ENCODE measurements at places on chromosomes 7 and 10.

DNA sequence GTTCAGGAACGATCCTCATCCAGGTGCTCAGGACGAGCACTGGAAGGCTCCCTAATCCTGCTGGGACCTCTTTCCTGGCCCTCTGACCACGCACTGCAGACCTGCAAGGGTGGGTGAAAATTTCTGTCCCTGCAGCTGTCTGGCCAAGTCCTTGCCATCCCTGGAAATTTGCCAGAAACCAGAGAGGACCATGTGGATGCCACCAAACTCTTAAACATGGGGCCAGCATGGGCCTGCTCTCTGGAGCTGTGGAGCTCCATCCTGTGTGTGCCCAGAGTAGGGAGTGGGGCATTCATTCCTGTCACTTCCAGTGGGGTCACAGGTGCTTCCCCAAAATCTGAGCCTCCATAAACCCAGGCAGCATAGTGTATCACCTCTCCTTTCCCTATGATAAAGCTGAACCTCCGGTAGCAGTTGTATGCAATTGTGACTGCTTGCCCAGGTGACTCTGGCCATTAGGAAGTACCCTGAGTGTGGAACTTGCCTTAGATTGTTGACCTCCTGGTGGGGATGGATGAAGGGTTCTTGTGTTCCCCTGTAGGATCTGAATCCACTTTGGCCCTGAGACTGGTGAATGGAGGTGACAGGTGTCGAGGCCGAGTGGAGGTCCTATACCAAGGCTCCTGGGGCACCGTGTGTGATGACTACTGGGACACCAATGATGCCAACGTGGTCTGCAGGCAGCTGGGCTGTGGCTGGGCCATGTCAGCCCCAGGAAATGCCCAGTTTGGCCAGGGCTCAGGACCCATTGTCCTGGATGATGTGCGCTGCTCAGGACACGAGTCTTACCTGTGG is 57.1 kb downstream of the DMBT1 start:
- no peak for DNase-seq

- DNase-seq: no peak
These were observed 15.9 kb downstream of the ITPRIP start for GRCh38 chr10:104322416-104322782.

GRCh38 chr7:3082831-3083230 is 39.2 kb upstream of the CARD11 start:
- no peak for DNase-seq

GRCh38 chr10:36094096-36094495 is 452.0 kb upstream of the FZD8 start:
- no peak for DNase-seq

- DNase-seq: peak; percentile 68
These were observed 26.5 kb downstream of the TNRC18 start for GRCh38 chr7:5396999-5397663.

DNA sequence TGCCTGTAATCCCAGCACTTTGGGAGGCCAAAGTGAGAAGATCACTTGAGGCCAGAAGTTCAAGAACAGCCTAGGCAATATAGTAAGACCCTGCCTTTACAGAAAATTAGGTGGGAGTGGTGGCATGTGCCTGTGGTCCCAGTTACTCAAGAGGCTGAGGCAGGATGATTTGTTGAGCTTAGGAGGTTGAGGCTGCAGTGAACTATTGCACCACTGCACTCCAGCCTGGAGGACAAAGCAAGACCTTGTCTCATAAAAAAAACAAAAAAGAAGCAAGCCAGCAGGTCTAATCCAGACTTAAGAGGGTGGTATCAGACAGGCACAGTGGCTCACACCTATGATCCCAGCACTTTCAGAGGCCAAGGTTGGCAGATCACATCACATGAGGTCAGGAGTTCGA is 24.5 kb upstream of the KCTD7 start:
- no peak for DNase-seq

DNA sequence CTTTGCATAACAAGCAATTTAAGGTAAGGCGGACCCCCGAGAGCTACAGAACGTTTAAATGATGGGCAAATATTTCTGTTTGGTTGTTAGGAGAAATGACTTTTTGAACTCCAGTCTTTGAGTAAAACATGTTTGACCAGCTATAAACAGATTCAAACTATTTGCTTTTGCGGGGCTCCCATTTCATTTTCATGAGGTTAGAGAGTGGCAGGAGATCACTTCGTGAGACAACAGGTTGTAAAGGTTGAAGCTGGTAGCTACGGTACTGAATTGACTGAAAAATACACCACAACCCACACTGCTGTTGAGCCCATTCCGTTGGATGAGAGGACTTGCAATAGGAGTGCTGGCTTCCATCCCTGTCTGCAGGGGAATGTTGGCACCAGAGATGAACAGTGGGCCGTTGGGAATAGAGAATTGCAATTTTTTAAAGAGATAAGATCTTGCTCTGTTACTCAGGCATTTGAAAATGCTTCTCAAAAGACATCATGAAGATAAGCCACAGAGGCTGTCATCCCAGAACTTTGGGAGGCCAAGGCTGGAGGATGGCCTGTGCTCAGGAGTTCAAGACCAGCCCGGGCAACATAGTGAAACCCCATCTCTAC is 65.7 kb upstream of the CARD11 start:
- peak; percentile 44 for DNase-seq

GRCh38 chr7:134347567-134347966 is 30.8 kb upstream of the SLC35B4 start:
- DNase-seq: no peak

- no peak for DNase-seq
These were observed 23.9 kb downstream of the STEAP1 start for GRCh38 chr7:90178166-90178565.

GRCh38 chr7:55827577-55827976 is 35.0 kb downstream of the SEPTIN14 start:
- DNase-seq: no peak

GRCh38 chr7:39609935-39610263 is 13.5 kb upstream of the RALA start:
- DNase-seq: no peak

GRCh38 chr7:44617225-44617890 is 10.9 kb downstream of the OGDH start:
- no peak for DNase-seq

DNA sequence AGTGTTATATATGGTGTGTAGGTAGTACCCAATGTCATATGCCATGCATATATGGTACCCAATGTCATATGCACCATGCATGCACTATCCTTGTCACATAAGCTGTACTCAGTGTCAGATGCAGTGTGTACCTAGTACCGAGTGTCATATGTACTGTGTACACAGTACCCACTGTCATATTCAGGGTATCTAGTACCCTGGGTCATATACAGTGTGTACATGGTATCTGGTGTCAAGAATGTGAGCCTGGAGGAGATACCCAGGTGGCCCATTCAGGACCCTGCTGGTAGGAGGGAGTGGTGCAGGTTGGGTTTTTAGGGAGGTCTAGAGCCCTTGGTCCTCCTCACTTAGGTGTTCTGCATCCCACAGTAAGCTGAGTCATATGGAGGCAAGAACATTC is 1.8 kb downstream of the ZMYND11 start:
- DNase-seq: peak; percentile 12

GRCh38 chr7:115635376-115635775 is 395.2 kb downstream of the TFEC start:
- DNase-seq: no peak

DNA sequence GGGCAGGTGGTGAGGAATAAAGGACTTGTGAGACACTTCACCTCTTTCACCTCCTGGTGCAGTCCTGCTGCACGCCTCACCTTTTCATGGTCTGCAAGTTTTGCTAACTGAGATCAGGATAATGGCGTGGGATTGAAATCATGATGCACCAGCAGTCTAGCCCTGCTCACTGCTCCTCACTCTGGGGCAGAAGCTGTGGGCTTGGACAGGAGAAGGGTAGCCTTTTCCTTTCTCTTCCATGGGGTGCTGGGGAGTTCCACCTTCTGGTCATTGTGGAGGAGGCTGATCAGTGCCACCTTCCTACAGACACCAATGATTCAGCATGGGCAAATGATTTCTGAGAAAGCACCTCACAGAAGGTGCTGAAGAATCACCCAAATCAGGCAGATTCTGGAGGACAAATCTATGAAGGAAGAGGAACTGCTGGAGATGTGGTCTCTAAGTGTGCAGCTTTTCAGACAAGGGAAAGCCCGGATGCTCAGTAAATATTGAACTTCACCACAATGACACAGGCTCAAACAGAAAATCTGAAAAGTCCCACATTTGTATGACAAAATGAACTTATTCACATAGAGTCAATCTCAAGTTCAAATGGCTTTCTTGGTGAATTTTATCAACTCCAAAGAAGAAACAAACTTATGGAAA is 19.7 kb downstream of the MBL2 start:
- no peak for DNase-seq

- DNase-seq: no peak
These were observed 1043.5 kb downstream of the GATA3 start for GRCh38 chr10:9097991-9098306.

DNA sequence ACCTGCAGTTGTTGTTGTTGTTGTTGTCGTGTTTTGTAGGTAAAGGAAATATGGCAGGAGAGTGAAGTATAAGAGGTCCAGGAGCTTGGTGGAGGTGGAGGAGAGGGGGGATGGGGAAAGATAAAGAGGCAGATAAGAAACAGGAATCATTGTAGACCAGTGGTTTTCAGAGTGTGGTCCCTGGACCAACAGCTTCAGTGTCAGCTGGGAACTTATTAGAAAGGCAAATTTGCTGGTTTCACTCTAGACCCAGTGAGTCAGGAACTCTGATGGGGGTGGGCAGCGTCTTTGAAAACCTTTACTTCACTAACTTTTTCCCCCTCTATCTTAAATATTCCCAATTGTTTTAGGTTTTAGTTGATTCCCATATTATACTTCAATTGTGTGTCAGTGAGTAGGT is 241.5 kb downstream of the AUTS2 start:
- no peak for DNase-seq

DNA sequence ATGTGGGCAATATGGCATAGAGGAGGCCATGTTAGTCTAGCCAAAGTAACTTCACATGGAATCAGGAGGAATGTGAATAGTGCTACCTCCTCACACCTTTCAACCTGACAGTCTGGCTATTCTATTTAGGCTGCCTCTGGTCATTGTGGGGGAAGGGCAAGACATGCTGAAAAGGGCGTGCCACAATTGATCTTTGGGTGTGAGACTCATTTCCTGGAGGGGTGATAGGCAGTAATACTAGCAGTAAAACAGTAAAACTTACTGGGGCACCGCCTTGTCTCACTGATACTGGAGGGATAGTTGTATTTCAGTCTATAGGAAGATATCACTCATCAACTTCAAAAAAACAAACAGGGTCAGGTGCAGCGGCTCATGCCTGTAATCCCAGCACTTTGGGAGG is 88.7 kb downstream of the TMEM168 start:
- DNase-seq: no peak

DNA sequence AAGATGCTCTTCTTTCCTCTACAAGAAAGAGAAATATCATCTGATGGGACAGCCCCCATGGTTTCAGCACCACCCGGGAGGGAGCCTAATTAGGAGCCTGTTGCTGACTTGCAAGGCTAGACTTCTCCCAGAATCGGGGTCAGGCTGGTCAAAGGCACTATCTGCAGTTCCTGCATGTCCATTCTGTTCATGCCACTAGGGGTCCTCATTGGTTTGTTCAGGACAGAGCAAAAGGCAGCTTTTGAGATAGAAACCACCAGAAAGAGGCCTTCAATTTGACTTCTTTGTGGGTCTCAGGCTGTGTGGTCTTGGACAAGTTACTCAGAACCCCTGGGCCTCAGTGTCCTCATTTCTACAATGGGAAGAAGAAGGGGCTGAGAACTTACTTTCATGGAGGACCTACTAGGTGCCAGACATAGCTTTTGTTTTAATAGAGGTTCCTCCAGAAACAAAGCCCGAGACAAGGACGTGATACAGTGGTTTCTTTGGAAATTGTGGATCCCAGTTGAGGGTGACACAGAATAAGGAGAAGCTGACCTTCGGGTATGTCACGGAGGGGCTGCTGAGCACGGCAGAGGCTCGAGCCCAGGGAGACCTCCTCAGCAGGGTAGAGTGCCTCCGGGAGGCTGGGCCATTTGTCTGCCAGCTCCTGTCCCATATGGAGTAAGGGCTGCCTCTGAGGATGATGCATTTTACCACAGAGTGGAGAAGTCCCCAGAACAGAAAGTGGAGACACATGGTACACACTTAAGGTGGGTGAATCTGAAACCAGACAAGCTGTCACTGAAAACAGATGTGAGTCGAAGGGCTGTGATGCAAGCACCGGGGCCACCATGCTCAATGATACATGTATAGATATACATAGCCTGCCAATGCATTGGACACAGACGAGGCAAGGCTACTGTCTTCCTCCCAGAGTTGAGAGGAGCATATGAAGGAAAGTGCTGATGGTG is 33.1 kb upstream of the NEUROD6 start:
- DNase-seq: peak; percentile 72

DNA sequence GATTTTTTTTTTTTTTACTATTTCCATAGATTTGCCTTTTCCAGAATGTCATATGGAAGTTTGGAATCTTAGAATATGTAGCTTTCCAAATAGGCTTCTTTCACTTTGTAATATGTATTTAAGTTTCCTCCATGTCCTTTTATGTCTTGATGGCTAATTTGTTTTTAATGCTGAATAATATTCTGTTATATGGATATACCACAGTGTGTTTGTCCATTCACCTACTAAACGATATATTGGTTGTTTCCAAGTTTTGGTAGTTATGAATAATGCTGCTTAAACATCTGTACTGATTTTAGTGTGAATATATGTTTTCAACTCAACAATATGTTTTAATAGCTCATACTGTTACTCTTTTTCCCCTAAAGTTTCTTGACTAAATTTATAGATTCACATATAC is 669.8 kb upstream of the PCDH15 start:
- no peak for DNase-seq

DNA sequence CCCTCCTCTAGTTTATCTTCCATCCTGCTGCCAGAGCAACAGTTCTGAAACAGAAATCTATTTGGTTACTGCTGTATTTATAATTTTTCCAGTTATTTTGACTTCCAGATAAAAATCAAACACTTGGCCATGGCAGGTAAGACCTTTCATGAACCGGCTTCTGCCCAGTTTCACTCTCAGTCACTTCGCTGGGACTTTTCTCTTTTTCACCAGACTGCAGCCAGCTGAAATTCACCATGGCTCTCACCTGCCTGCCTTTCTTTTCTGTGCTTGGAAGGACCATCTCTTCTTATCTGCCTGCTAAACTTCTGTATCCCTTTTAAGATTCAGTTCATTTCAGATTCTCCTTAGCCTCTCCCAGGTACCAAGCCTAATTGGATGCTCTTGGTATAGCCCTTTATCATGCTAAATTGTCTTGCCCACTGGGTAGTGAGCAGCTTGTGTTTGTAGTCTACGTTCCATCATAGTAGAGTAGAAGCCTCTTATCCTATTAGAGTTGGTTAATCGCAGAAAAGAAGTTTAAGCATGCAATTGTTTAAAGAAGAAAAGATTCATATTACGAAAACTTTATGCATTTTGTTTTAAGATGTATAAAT is 71.7 kb downstream of the TAF3 start:
- DNase-seq: no peak

GRCh38 chr7:150715293-150715692 is 1.1 kb upstream of the GIMAP1 start:
- DNase-seq: no peak

All from umbilical cord (tissue), 2 donors.